ENCODE measurements at places on chromosomes 5 and 9. TPM values are rescaled to one million over a fixed set of nuclear protein-coding genes. Genes with fewer than 3 reads are reported as not detected.

The FOXD4L3 gene
- total RNA-seq, result 0.31 TPM

- no peak for DNase-seq
Measured at GRCh38 chr9:33742519-33742918, 52.8 kb upstream of the PRSS3 start.

DNA sequence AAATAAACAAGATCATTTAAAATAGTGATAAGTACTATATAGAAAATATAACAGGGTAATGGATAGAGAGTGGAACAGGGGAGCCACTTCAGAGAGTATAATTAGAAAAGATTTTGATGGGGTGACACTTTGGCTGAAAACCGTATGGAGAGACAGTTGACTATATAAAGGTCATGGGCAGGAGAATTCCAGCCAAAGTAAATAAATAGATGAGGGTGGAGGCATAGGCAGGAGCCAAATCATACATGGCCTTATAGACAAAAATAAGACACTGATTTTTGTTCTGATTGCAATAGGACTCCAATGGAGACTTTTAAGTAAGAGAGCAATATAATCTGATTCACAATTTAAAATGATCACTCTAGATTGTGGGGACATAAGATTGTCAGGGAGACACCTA is 37.5 kb upstream of the NUDT12 start:
- DNase-seq, result no peak

GRCh38 chr5:158407824-158408195 is 548.9 kb upstream of the CLINT1 start:
- DNase-seq, result no peak

GRCh38 chr5:173324115-173325001 is 3.9 kb downstream of the STC2 start:
- no peak for DNase-seq
